ENCODE measurements at places on chromosomes 4 and X.

DNA sequence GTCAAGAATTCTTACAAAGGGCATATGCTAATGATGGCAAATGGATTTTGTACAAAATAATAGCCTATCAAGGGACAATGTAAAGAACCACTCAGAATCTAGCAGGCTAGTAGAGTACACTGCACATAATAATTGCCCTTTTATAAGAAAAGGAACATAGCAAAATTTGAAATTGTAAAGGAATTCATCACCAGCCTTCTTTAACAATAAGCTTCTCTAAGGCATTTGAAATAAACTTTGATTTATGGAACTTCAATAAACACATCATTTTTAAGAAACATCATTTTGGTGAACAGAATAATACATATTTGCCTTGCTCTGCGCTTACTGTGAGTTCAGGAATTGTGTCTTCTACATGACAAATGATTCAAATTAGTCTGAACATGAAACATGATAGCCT lies 9.7 kb upstream of the ATP10D start:
- DNase-seq, result no peak

DNA sequence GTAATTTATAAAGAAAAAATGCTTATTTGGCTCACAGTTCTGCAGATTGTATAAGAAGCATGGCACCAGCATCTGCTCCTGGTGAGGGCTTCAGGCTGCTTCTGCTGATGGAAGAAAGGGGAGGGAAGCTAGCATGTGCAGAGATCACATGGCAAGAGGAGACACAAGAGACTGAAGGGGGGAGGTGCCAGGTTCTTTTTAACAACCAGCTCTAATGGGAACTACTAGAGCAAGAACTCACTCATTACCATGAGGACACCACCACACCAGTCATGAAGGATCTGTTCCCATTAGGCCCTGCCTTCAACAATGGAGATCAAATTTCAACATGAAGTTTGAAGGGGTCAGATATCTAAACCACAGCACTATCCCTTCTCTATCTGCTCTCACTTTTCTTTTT lies 9.4 kb upstream of the COPS4 start:
- no peak for DNase-seq

- DNase-seq, result no peak
These were observed 30.8 kb upstream of the LAP3 start for GRCh38 chr4:17546222-17546621.

- no peak for DNase-seq
These were observed 42.1 kb upstream of the UGT2B10 start for GRCh38 chr4:68773699-68774098.

GRCh38 chr4:116020141-116020722 lies 906.8 kb upstream of the NDST4 start:
- no peak for DNase-seq
